ENCODE measurements at places on chromosomes 5 and 9. TPM values are rescaled to one million over a fixed set of nuclear protein-coding genes. Genes with fewer than 3 reads are reported as not detected.
A peak's percentile ranks its signal among the peaks of the same experiment; 100 is the strongest.

- no peak for DNase-seq
- H3K36me3 ChIP-seq: peaks cover 38% of the 10 kb centered on the region
- H3K27ac ChIP-seq: no peak overlapping the region
- H3K27me3 ChIP-seq: no peaks in the 10 kb centered on the region
- H3K4me3 ChIP-seq: no peak overlapping the region
- H3K4me1 ChIP-seq: peaks cover 89% of the 10 kb centered on the region
These were observed 10.1 kb downstream of the IRF1 start for GRCh38 chr5:132480546-132480892.

GRCh38 chr9:23849379-23850035, 23.5 kb upstream of the ELAVL2 start:
- H3K27ac ChIP-seq: no peak overlapping the region
- no peak for DNase-seq
- H3K4me1 ChIP-seq: no peaks in the 10 kb centered on the region
- peaks cover 12% of the 10 kb centered on the region for H3K27me3 ChIP-seq
- H3K4me3 ChIP-seq: no peak overlapping the region

DNA sequence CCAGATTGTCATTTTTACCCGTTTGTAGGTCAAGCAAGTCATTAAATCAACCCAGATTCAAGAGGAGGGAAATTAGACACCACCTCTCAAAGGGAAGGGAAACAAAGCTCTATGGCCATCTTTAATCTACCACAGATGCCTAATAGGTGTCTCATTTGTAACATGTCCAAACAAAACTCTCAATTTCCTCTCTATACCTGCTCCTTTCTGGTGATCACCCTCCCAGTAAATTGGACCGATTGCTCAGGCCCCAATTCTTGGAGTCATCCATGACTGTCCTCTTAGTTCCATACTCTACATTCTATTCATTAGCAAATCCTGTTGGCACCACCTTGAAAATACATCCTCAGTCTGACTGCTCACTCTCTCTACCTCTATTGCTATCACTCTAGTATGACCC, 22.1 kb upstream of the UGCG start:
- peaks cover 4% of the 10 kb centered on the region for H3K4me1 ChIP-seq
- no peak for DNase-seq
- H3K27me3 ChIP-seq: no peaks in the 10 kb centered on the region
- H3K27ac ChIP-seq: no peak overlapping the region
- no peaks in the 10 kb centered on the region for H3K36me3 ChIP-seq

DNA sequence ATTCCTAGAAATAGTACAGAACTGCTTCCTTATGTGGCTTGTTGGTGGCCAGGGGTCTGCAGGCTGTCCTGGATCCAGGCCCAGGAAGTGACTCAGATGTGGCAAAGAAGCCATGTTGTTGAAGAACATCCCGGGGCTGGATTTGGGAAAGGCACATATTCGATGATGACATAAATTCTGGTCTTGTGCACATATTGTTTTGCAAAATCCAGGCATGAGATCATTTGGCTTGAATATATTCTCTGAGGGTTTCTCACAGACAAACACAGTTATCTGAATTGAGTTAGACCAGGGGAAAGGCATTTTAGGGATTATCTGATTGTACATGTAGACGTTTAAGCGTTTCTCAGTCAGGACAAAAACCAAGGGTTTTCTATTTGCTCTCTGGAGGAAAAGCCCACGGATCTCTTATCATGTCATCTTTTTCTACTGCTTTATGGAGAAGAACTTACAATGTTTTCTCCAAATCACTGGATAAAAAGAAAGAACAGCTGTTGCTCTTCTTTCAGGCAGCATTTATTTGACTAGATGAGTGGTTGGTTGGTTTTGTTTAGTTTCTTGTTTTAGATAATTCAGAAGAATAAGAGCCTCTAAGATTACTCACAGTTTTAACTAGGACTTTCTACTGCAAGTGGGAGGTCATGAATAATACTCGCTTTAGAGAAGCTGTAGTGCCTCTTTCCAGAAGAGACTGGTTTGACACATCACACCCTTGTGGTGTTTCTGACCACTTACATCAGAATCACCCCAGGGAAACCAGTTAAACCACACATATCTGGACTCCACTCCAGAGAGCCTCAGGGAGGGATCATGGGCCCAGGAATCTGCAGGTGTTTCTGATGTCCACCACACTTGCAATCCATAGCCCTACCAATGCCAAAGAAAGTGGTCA, 29.5 kb upstream of the LHFPL2 start:
- no peaks in the 10 kb centered on the region for H3K36me3 ChIP-seq
- no peaks in the 10 kb centered on the region for H3K4me1 ChIP-seq
- H3K27me3 ChIP-seq: no peaks in the 10 kb centered on the region
- no peak overlapping the region for H3K4me3 ChIP-seq
- H3K27ac ChIP-seq: no peak overlapping the region

DNA sequence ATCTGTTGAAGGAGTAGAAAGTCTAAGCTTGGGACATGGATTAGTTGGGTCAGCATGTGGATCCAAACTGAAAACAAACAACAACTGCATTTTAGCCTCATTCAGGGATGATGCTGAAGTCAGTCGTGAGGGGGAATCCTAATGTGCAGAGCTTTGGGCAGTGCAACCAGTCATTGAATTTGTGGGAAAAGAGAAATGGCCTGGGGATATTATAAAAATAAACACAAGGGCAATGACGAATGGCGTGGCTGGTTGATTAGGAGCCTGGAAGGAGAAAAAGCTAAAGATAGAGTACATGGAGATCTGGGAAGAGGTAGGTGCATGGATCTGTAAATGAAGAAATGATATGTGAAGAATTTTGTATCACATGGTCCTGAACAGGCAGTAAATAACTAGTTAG, 477.6 kb downstream of the TLE1 start:
- H3K4me1 ChIP-seq: no peaks in the 10 kb centered on the region
- H3K27ac ChIP-seq: no peak overlapping the region
- no peaks in the 10 kb centered on the region for H3K27me3 ChIP-seq
- no peak overlapping the region for H3K4me3 ChIP-seq
- DNase-seq: no peak
- no peaks in the 10 kb centered on the region for H3K36me3 ChIP-seq

- no peak overlapping the region for H3K27ac ChIP-seq
- peak; percentile 9 for DNase-seq
- H3K4me3 ChIP-seq: no peak overlapping the region
- peaks cover 50% of the 10 kb centered on the region for H3K4me1 ChIP-seq
- no peaks in the 10 kb centered on the region for H3K36me3 ChIP-seq
These were observed 12.6 kb upstream of the IL12B start for GRCh38 chr5:159342840-159343239.

- no peak overlapping the region for H3K27ac ChIP-seq
- H3K4me3 ChIP-seq: no peak overlapping the region
- H3K4me1 ChIP-seq: peaks cover 60% of the 10 kb centered on the region
- DNase-seq: no peak
- no peaks in the 10 kb centered on the region for H3K36me3 ChIP-seq
These were observed 3.8 kb downstream of the LARP1 start for GRCh38 chr5:154758977-154759376.

GRCh38 chr5:153525536-153525935, 35.1 kb downstream of the GRIA1 start:
- no peaks in the 10 kb centered on the region for H3K4me1 ChIP-seq
- H3K36me3 ChIP-seq: no peaks in the 10 kb centered on the region
- H3K27me3 ChIP-seq: no peaks in the 10 kb centered on the region
- no peak for DNase-seq
- no peak overlapping the region for H3K4me3 ChIP-seq

DNA sequence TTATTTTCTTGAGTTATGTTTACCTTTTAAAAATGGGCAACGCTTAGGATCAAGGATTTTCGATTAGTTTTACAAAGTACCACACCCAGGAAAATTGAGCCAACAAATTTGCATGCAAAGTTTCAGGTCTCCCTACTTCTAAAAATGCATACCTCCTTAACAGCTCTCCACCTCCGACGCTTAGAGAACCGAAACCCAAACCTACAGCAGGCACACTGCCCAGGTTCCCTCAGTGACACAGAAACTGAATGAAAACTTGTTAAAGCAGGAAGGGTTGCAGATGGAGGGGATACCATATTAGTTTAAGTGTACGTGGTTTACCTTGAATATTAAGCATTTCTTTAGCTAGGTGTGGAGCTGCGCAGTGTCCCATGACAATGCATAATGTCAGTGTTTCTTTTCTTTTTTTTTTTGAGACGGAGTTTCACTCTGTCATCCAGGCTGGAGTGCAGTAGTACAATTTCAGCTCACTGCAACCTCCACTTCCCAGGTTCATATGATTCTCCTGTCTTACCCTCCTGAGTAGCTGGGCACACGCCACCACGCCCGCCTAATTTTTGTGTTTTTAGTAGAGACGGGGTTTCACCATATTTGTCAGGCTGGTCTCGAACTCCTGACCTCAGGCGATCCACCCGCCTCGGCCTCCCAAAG, 1.6 kb upstream of the SUB1 start:
- H3K4me3 ChIP-seq: peak overlapping the region; percentile 50
- H3K27me3 ChIP-seq: no peaks in the 10 kb centered on the region
- peaks cover 4% of the 10 kb centered on the region for H3K36me3 ChIP-seq
- H3K27ac ChIP-seq: peak overlapping the region; percentile 13
- peaks cover 50% of the 10 kb centered on the region for H3K4me1 ChIP-seq

DNA sequence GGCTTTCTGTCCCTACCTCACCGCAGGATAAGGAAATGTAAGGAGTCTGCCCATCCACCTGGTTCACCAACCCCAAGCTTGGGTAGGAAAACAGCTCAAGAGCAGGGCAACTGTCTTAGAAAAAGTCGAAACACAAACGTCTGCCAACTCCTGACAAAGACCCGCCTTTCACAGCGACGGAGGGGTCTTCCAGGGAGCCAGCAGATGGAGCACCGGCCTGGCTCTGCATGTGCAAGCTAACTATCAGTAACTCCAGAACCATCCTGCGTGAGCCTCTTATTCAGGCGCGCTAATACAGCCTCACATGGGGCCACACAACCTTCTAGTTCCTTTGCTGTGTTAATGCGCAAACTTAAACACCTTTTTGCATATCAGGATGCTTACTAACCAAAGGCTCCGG, 26.9 kb downstream of the CAMSAP1 start:
- H3K4me3 ChIP-seq: no peak overlapping the region
- no peak for DNase-seq
- no peak overlapping the region for H3K27ac ChIP-seq
- H3K4me1 ChIP-seq: peaks cover 23% of the 10 kb centered on the region
- no peaks in the 10 kb centered on the region for H3K36me3 ChIP-seq
- H3K27me3 ChIP-seq: no peaks in the 10 kb centered on the region

DNA sequence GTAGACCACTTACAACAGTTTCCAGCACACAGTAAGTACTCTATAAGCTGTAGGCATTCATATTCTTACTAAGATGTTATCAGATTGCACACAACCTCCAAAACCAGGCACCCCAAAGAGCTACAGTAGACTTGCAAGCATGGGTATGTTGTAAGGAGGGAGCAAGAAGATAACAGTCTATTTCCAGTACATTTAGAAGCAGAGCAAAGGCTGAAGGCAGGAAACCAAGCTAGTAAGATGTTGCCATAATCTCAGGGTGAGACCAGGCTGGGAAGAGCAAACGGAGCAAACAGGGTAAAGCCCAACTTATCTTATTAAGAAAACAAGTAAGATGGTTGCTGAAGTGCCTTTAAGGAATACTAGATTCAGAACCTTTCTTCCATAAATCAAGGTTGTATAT, 161.1 kb downstream of the GLIS3 start:
- no peaks in the 10 kb centered on the region for H3K27me3 ChIP-seq
- H3K4me1 ChIP-seq: no peaks in the 10 kb centered on the region
- no peak overlapping the region for H3K27ac ChIP-seq
- H3K4me3 ChIP-seq: no peak overlapping the region

GRCh38 chr5:103455796-103456195, 106.8 kb downstream of the NUDT12 start:
- no peaks in the 10 kb centered on the region for H3K36me3 ChIP-seq
- H3K27ac ChIP-seq: no peak overlapping the region
- no peak overlapping the region for H3K4me3 ChIP-seq
- H3K4me1 ChIP-seq: no peaks in the 10 kb centered on the region
- H3K27me3 ChIP-seq: no peaks in the 10 kb centered on the region

GRCh38 chr5:100777680-100778300, 125.3 kb downstream of the ST8SIA4 start:
- H3K4me3 ChIP-seq: no peak overlapping the region
- H3K36me3 ChIP-seq: no peaks in the 10 kb centered on the region
- no peaks in the 10 kb centered on the region for H3K27me3 ChIP-seq
- DNase-seq: no peak

- H3K27me3 ChIP-seq: peaks cover 26% of the 10 kb centered on the region
- no peaks in the 10 kb centered on the region for H3K36me3 ChIP-seq
- H3K27ac ChIP-seq: no peak overlapping the region
- no peaks in the 10 kb centered on the region for H3K4me1 ChIP-seq
- no peak overlapping the region for H3K4me3 ChIP-seq
- no peak for DNase-seq
These were observed 4.0 kb downstream of the RGS7BP start for GRCh38 chr5:64509828-64510227.

DNA sequence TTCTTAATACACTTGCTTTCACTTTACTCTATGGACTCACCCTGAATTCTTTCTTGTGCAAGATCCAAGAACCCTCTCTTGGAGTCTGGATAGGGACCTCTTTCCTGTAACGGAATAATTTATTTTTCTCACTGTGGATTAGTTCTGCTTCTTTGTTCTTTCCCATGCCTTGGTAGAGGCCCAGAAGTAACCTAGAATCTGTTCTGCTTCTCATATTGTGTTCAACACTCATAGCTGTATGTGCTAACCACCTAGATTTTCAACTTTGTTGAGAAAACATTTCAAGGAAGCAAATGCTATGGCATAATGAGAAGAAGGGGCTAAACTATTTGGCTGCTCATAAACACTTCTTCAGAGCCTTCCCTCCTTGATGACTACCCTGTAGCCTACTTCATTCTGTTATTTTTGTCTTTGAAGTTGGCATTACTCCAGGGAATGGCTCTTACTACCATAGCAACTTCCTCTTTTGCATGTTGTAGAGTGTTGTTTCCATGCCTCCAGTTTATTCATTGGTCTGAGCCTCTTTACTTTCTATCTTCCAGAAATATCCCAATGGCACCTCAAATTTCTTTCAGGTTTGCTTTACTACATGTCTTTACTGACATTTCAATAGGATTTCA, 74.3 kb downstream of the KIAA0825 start:
- H3K36me3 ChIP-seq: no peaks in the 10 kb centered on the region
- H3K4me1 ChIP-seq: no peaks in the 10 kb centered on the region
- H3K4me3 ChIP-seq: no peak overlapping the region
- H3K27ac ChIP-seq: no peak overlapping the region
- DNase-seq: no peak
- no peaks in the 10 kb centered on the region for H3K27me3 ChIP-seq

- peaks cover 16% of the 10 kb centered on the region for H3K4me1 ChIP-seq
- no peak overlapping the region for H3K4me3 ChIP-seq
- no peak for DNase-seq
These were observed 1.5 kb upstream of the HMGCS1 start for GRCh38 chr5:43314724-43315123.

GRCh38 chr9:3292311-3292710, 233.5 kb downstream of the RFX3 start:
- no peak overlapping the region for H3K27ac ChIP-seq
- no peaks in the 10 kb centered on the region for H3K4me1 ChIP-seq
- no peak for DNase-seq
- H3K4me3 ChIP-seq: no peak overlapping the region
- H3K36me3 ChIP-seq: peaks cover 12% of the 10 kb centered on the region

GRCh38 chr5:143583409-143583808, 179.9 kb upstream of the NR3C1 start:
- no peaks in the 10 kb centered on the region for H3K27me3 ChIP-seq
- no peak overlapping the region for H3K27ac ChIP-seq
- no peaks in the 10 kb centered on the region for H3K36me3 ChIP-seq
- no peak for DNase-seq

SHC3 gene
- total RNA-seq: not detected

LHX3 gene
- total RNA-seq: 0.11 TPM

EQTN gene
- not detected for total RNA-seq

BARHL1 gene
- not detected for total RNA-seq

CSF1R gene
- 0.45 TPM for total RNA-seq

NTRK2 gene
- total RNA-seq: 0.14 TPM

SPINK7 gene
- total RNA-seq: not detected

GPR150 gene
- 0.60 TPM for total RNA-seq

GPX8 gene
- total RNA-seq: not detected

DMRT3 gene
- not detected for total RNA-seq
